Esophagus muscularis mucosa (tissue), 4 donors: ENCODE measurements at places on chromosomes 2 and 18. TPM values are rescaled to one million over a fixed set of nuclear protein-coding genes. Genes with fewer than 3 reads are reported as not detected.

ANKRD30B gene
- total RNA-seq = not detected

CDH19 gene
- total RNA-seq = 36.0 TPM

EGR4 gene
- total RNA-seq = not detected

DNA sequence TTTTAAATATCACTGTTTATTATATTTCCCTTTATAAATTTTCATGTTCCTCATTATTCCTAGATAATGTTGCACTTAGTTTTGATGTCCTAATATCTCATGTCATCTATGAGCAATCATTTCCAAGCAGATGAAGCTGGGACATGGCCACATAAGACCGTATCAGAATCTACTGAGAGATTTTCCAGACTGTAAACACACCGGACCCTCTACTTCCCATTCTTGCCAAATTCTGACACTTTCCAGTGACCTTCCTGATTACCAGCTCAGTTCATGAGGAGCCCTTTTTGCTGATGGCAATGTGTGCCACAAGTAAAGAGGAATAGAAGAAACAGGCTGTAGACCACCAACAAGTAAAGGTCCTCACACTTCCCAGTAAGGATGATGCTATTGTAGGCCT is 20.3 kb upstream of the PDE1A start:
- DNase-seq = no peak

- no peak for DNase-seq
Observed at GRCh38 chr2:9232886-9233285, 26.3 kb downstream of the ASAP2 start.

GRCh38 chr2:109324861-109325260 is 195.9 kb downstream of the SH3RF3 start:
- DNase-seq = no peak

GRCh38 chr2:216555274-216555673 is 56.6 kb downstream of the RPL37A start:
- no peak for DNase-seq

GRCh38 chr2:38712871-38713270 is 38.3 kb downstream of the SRSF7 start:
- DNase-seq = no peak

DNA sequence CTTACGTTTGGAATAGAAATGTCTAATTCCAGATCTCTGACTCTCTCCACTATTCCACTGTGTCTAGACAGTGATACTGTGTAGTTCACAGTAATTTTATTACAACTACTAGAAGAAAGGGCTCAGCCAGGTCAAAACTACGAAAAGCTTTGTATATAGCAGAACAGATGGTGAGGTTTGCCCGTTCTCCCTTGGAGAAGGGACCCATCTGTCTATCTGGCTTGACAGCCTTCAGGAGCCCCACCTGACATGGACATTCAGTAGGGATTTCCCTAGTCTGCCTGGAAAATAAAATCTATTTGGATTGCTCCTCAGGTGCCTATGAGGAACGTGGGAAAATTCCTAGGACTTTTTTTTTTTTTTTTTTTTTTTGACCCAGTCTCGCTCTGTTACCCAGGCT is 435.4 kb downstream of the NRXN1 start:
- DNase-seq = no peak

DNA sequence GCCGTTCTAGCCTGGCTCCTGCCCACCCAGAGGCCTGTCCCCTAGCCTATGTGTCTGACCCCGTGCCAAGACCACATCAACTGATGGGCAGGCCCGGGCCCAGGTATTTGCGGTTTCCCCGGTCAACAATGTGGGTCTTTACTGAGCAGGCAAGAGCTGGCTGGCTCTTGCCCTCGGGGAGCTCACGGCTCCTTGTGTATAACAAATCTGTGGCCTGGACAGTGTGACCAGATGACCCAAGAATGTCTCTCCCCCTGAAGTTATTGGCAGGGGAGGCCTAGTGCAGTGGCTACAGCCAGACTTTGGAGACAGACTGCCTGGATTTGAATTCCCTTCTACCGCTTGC is 179.6 kb downstream of the KLHL29 start:
- DNase-seq = no peak

- no peak for DNase-seq
Observed at GRCh38 chr2:134079373-134079772, 174.5 kb upstream of the MGAT5 start.

- DNase-seq = no peak
Observed at GRCh38 chr2:41830600-41830999, 217.2 kb upstream of the PKDCC start.

- DNase-seq = no peak
Observed at GRCh38 chr18:45764000-45764686, 40.2 kb downstream of the SLC14A1 start.
